H54 (cell line): ENCODE measurements at places on chromosomes 16 and 17.
A peak's percentile ranks its signal among the peaks of the same experiment; 100 is the strongest.

DNA sequence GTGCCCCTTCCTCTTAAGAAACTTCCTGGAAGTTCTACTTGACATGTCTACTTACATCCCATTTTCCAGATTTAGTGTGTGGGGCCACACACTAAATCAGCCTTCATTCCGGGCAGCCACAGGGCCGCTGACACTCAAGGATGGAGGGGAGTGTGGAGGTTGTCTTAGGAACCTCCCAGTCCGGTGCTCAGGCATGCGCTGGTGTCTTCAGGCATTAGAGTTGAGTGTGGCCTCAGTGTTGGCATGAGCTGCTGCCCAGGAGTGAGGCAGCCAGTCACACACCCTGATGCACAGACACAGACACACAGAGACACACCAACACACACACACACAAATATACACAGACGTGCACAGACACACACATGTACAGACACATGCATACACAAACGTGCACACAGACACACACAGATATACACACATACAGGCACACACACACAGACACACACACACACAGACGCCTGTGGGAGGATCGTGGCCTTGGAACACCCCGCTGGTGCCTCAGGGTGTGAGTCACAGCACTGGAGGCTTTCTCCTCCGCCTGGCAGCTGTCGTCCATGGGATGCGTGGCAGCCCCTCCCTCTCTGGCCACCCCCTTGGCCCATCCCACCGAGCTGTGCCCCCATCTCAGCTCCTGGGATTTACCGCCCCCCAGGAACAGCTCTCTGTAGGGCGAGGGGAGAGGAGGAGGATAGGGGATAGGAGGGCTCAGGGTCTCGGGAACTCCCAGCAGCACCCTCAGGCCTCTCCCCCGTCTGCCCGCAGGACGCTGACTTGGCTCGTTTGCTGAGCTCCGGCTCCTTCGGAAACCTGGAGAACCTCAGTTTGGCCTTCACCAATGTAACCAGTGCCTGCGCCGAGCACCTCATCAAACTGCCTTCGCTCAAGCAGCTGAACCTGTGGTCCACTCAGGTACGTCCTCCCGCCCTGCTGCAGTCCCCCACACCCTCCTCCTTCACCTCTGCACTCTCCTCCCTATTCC, 75.6 kb upstream of the PLCG2 start:
- peak; percentile 92 for DNase-seq

- no peak for DNase-seq
These were observed 15.6 kb upstream of the PDK2 start for GRCh38 chr17:50079334-50080095.

GRCh38 chr16:583815-584591, 5.9 kb upstream of the RAB40C start:
- no peak for DNase-seq

GRCh38 chr16:10941127-10941933, 938 bp downstream of the DEXI start:
- no peak for DNase-seq

- no peak for DNase-seq
These were observed 302.7 kb upstream of the MYOCD start for GRCh38 chr17:12362853-12363455.

- peak; percentile 96 for DNase-seq
These were observed 1.5 kb upstream of the BAIAP3 start for GRCh38 chr16:1331712-1332617.

GRCh38 chr17:30235386-30236296, at the start of gene SLC6A4:
Gene SLC6A4, minus strand, starts transcription at chr17:30235697. Its CDS starts 13,739 bp downstream, at chr17:30221958.
- DNase-seq: no peak
